ENCODE measurements at places on chromosomes 1 and 21.

- DNase-seq: peak; percentile 79
Observed at GRCh38 chr1:234676103-234676594, 66.2 kb upstream of the IRF2BP2 start.

DNA sequence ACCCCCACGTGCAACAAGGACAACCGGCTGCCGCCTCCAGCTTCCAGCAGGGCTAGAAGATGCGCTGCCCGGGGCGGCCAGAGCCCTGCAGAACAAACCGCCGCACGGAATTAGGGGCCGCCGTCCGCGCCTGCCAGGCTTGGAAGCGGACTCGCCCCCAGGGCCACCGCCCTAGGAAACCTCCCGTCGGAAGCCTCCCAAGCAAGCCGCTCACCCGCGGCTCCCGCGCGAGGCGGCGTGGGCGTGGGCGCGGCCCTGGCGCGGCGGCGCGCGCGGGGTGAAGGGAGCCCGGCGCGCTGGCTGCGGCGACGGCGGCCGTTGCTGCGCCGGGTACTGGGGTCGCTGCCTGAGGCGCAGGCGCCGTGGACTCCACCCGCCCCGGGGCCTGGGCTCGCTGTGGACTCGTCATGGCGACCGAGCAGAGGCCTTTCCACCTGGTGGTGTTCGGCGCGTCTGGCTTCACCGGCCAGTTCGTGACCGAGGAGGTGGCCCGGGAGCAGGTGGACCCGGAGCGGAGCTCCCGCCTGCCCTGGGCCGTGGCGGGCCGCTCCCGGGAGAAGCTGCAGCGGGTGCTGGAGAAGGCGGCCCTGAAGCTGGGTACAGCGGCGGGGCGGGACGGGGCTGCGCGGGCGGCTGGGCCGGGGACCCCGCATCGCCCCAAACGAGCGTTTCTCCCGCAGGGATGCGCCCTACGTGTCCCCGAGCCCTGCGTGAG is at the start of gene SCCPDH:
Gene SCCPDH (plus strand): TSS at position 394 of the 715 bp plus-strand sequence. CDS start 14 bp downstream, at position 408.
- peak; percentile 79 for DNase-seq

- no peak for DNase-seq
Observed at GRCh38 chr1:64967381-64967780, 1.0 kb upstream of the JAK1 start.

DNA sequence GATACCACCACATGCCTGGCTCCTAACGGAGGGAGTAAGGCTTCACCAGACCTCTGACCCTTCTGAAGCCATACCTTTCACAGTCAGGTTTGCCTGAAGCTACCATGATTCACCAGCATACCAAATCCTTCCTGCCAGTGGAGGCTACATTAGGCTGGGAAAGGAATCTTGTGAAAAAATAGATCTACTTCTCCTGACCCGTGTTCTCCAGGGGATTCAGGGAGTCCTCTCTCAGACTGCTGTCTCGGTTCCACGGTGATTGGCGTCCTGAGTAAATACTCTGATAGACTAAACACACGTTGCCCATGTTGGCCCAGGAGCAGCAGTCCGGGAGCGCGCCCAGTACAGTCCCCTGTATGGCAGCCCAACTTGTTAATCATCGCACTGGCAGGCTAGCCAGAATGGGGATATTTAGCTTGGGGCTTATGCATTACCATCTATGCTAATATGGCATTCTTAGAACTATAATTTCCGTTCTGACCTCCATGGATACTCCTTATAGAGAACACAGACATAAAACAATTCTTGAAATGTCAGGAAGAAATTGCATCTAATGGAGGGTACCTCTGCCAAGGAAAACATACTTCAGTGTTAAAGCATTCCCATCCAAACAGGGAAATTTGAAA is 173.2 kb downstream of the ROR1 start:
- no peak for DNase-seq

GRCh38 chr1:5324883-5325282 is 667.3 kb downstream of the NPHP4 start:
- no peak for DNase-seq

DNA sequence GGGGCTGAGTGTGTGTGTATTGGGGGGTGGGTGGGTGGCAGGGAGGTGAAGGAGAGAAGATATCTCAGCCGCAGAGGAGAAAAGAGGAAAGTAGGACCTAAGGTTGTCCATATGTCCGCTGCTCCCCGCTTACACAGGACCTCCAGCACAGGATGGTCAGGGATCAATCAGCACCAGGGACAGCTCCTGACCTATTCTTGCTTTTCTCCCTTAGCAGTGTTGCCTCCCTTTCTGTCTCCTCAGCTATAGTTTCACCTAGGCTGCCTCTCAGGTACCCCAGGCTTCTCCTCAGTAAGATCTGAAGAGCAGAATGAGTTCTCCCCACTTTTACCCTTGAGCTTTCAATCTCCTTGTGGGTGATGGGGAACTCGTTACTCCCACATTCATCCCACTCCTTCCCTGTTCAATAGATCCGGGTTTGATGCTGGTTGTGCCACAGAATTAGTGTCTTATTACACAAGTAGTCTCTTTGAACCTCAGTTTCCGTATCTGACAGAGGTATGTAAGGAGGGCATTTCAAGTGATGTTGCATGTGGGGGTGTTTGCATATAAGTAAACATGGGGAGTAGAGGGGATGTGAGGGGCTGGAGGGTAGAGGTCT is 1.4 kb upstream of the DPH2 start:
- DNase-seq: peak; percentile 4

- no peak for DNase-seq
Observed at GRCh38 chr1:207672522-207673130, 27.7 kb downstream of the CR1L start.

GRCh38 chr1:31154000-31154631 is 85.6 kb downstream of the NKAIN1 start:
- no peak for DNase-seq
